ENCODE measurements at places on chromosomes 4 and X. TPM values are rescaled to one million over a fixed set of nuclear protein-coding genes. Genes with fewer than 3 reads are reported as not detected.

GRCh38 chr4:176376032-176376614 is 56.4 kb downstream of the SPCS3 start:
- H3K4me3 ChIP-seq = no peak overlapping the region
- DNase-seq = no peak

DNA sequence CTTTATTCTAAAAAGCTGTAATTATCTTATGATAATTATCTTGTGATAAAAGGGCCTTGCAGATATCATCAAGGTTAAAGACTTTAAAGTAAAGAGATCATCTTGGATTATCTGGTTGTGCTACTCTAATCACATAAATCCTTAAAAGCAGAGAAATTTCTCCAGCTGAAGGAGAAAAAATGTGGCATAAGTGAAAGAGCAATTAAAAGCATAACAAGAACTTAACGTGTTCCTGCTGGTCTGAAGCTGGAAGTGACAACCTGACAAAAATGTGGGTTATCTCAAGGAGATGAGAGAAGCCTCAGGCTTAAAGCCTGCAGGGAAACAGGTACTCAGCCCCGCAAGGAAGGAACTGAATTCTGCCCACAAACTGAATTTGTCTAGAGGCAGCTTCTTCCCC is 449.1 kb upstream of the NDST4 start:
- no peaks in the 10 kb centered on the region for H3K36me3 ChIP-seq
- H3K27ac ChIP-seq = no peak overlapping the region
- no peak overlapping the region for H3K4me3 ChIP-seq
- no peak for DNase-seq
- H3K27me3 ChIP-seq = no peaks in the 10 kb centered on the region
- no peaks in the 10 kb centered on the region for H3K4me1 ChIP-seq

The FAM47E gene
- 10.6 TPM for total RNA-seq

The P2RY4 gene
- total RNA-seq = not detected

The TBC1D19 gene
- 31.8 TPM for total RNA-seq

All from thyroid gland (tissue), 4 donors.